Epithelial cell of umbilical artery (primary cell): ENCODE measurements at places on chromosomes 1 and 21. TPM values are rescaled to one million over a fixed set of nuclear protein-coding genes. Genes with fewer than 3 reads are reported as not detected.

The OR2L3 gene
- total RNA-seq, result under 0.01 TPM in 1 of 2 replicates, not detected in the other

The F3 gene
- total RNA-seq, result 0.91 and 2.3 TPM in 2 replicates

The MTMR11 gene
- total RNA-seq, result 3.9 and 4.9 TPM in 2 replicates

The DYNLT5 gene
- total RNA-seq, result 4.2 and 13.4 TPM in 2 replicates

The MPL gene
- not detected in 2 replicates for total RNA-seq

The BRDT gene
- total RNA-seq, result not detected in 2 replicates

The MYBPHL gene
- not detected in 2 replicates for total RNA-seq
